ENCODE measurements at places on chromosomes 6 and 20. TPM values are rescaled to one million over a fixed set of nuclear protein-coding genes. Genes with fewer than 3 reads are reported as not detected.

Gene CCN5
- 152 TPM for total RNA-seq

Gene PGC
- total RNA-seq = 1.3 TPM

Gene RRAGD
- total RNA-seq = 17.0 TPM

Gene DNAH8
- 23.7 TPM for total RNA-seq

Gene KHDRBS2
- total RNA-seq = 1.8 TPM

Gene HUS1B
- total RNA-seq = 13.5 TPM

Gene OR12D3
- 0.19 TPM for total RNA-seq

- H3K36me3 ChIP-seq = no peaks in the 10 kb centered on the region
- no peak overlapping the region for H3K27ac ChIP-seq
- DNase-seq = no peak
- no peaks in the 10 kb centered on the region for H3K4me1 ChIP-seq
These were observed 142.3 kb downstream of the LY86 start for GRCh38 chr6:6730831-6731230.

GRCh38 chr6:75794351-75794846 is 45.4 kb downstream of the MYO6 start:
- no peak for DNase-seq
- no peak overlapping the region for H3K27ac ChIP-seq
- H3K4me3 ChIP-seq = no peak overlapping the region
- peaks cover 6% of the 10 kb centered on the region for H3K4me1 ChIP-seq
- H3K27me3 ChIP-seq = no peaks in the 10 kb centered on the region

DNA sequence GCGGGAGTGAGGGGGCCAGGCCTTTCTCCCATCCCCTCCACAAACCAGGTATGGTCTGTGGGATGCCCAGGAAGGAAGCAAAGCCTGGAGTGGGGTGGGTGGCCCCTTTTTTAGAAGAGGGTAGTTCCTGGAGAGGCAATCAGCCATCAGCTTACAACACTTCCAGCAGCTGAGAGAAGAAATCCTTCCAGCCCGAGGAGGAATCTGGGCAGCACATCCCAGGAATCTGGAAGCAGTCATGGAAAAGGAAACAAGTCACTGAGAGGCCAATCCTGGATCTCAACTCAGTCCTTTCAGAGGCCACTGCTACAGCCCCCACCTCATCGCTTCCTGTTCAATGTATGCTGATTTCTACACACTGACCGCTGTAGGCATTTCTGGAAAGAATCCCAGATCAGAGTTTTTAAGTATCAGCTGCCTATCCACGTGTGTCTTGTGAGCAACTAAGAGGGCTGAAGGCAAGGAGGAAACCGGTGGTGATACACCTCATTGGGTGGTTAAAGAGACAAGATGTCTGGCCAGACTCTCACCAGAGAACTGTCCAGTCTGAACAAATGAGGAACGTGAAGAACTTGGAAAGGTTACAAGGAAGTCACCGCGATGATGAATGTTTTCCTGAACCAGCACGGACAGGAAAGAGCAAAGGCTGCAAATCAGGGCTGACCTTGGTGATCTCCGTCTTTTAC is 92.9 kb upstream of the SHLD1 start:
- peak; percentile 27 for DNase-seq
- no peak overlapping the region for H3K27ac ChIP-seq
- H3K27me3 ChIP-seq = no peaks in the 10 kb centered on the region
- no peak overlapping the region for H3K4me3 ChIP-seq

DNA sequence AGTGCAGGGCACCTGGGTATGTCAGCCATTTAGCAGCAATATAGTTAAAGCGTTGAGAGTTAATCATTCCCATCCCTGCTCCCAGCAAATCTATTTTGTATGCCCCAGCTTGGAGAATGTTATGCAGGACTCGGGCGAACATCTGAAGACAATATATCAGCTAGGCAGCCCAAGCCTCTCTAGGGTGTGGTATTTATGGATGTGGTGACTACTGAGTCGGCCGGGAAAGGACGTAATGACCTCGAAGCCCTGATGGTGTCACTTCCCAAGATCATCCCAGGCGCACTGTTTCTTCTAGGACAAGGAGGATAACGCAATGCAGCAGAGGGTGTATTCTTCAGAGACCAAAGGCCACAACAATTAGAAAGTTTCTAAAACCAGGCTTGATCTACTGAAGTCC is 63.6 kb upstream of the FAM184A start:
- H3K36me3 ChIP-seq = no peaks in the 10 kb centered on the region
- no peaks in the 10 kb centered on the region for H3K27me3 ChIP-seq

DNA sequence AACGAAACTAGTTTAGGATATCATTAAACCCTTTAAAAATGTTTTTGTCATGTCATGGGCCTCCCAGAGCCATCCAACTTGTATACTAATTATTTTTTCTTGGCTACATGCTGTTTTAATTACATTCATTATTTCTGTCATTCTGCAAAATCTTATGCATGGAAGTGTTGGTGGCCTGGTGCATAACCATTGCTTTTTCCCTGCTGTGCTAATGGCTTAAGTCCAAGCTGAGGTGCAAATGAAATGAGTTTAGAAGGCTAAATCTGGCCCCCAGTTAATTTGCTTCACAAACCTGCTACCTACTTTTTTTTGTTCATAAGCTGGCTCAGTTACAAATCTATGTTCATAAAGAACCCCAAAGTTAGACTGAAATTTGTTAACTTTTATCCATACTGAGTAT is 1249.9 kb downstream of the EPHA7 start:
- H3K27me3 ChIP-seq = no peaks in the 10 kb centered on the region
- no peaks in the 10 kb centered on the region for H3K4me1 ChIP-seq
- H3K36me3 ChIP-seq = no peaks in the 10 kb centered on the region
- H3K4me3 ChIP-seq = no peak overlapping the region
- H3K27ac ChIP-seq = no peak overlapping the region

DNA sequence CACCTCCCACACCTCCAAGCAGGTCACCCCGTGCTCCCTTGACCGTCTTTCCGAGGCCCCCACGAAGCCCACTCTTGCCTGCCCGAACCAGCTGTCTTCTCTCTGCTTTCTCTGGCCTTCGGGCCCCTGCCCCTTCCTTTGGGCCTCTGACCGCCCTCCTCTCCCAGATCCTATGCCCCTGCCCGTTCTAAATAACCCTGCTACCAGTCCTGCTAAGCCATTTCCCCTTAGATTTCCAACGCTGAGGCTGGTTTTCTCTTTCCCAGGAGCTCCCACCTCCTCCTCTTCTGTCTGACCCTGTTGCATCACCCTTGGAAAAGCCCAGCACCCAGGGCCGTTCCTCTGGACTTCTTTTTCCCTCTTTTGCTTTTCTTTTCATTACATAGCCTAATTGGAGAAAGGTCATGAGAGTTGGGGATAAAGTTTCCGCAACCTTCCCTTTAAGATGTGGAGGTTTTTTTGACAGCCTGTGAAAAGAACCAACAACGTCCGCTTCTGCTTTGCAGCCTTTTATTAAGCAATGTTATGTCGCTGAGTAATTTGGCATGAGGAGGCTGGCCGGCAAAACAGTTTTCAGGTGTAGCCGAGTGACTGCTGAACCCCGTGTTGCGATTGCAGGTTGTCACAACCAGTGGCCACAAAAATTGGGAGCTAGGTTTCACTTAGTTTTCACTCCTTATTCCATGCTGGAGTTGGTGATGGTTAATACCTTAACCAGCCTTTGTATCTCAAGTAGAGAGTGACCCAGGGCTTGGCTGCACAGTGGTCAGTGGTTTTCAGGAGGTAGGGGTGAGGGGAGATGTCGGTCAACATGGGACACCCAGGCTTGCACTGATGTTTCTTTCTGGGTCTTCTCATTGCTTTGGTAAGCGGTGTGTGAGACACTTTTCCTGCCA is 970 bp downstream of the BLTP3A start:
- H3K4me1 ChIP-seq = peaks cover 15% of the 10 kb centered on the region
- H3K36me3 ChIP-seq = no peaks in the 10 kb centered on the region
- peak overlapping the region; percentile 94 for H3K27ac ChIP-seq

DNA sequence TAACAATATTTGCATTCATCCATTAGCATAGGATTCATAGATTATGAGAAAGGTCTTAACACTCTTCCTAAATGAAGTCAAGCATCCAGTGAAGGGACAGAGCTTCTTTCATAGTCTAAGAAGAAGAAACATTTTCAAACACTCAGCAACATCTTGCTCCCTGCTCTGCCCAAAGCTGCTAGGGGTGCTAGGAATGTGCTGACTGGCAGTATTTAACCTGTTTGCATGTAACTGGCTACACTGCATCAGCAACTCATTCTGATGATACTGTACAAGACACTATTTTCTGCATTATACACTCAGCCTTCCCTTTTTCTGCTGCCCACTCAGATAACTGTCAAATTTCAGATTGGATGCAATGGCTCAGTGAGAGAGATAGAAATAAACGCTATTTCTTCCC is 495.1 kb upstream of the ARID1B start:
- no peak overlapping the region for H3K4me3 ChIP-seq
- H3K27me3 ChIP-seq = no peaks in the 10 kb centered on the region
- DNase-seq = no peak
- H3K4me1 ChIP-seq = peaks cover 2% of the 10 kb centered on the region

GRCh38 chr6:15953152-15953880 is 175.6 kb upstream of the MYLIP start:
- H3K4me1 ChIP-seq = peaks cover 7% of the 10 kb centered on the region
- H3K4me3 ChIP-seq = no peak overlapping the region
- H3K27me3 ChIP-seq = no peaks in the 10 kb centered on the region

DNA sequence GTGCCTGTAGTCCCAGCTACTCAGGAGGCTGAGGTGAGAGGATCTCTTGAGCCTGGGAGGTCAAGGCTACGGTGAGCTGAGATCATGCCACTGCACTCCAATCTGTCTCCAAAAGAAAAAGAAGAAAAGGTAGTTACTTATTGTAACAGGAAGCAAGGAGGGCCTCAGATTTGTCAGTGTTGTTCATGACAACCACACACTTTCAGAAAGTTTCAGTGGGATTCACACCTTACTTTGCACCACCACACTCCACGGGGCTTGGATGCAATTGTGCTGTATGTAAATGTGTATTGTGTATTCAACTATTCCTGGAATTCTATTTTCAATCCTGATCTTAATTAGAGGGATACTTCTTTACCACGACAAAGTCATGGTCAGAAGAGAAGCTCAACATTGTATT is 142.6 kb downstream of the ELOVL4 start:
- DNase-seq = no peak
- no peaks in the 10 kb centered on the region for H3K27me3 ChIP-seq
- no peak overlapping the region for H3K4me3 ChIP-seq

- no peaks in the 10 kb centered on the region for H3K36me3 ChIP-seq
- H3K27ac ChIP-seq = no peak overlapping the region
- H3K4me3 ChIP-seq = no peak overlapping the region
- no peak for DNase-seq
- H3K4me1 ChIP-seq = no peaks in the 10 kb centered on the region
These were observed 113.0 kb downstream of the MANEA start for GRCh38 chr6:95690328-95690727.

DNA sequence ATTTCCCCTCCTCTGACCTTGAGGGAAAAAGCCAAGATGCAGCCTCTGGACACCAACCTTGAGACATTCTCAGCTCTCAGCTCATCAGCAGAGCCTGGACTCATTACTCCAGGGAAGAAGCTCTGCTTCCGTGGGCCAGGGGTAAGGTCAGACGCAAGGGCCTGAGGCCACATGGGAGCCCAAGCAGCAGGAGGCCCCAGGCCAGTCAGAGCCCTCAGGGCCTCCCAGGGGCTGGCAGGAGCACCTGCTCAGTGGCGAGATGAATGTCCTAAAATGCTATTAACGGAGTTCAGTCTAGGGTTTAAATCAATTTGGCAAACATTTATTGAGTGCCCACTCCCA is 208.6 kb downstream of the ERMARD start:
- no peaks in the 10 kb centered on the region for H3K36me3 ChIP-seq
- no peak overlapping the region for H3K4me3 ChIP-seq
- H3K27me3 ChIP-seq = no peaks in the 10 kb centered on the region
- H3K4me1 ChIP-seq = no peaks in the 10 kb centered on the region
- no peak for DNase-seq

- H3K4me1 ChIP-seq = no peaks in the 10 kb centered on the region
- DNase-seq = no peak
- H3K36me3 ChIP-seq = no peaks in the 10 kb centered on the region
- H3K27me3 ChIP-seq = no peaks in the 10 kb centered on the region
- no peak overlapping the region for H3K4me3 ChIP-seq
These were observed 558.4 kb upstream of the CDH4 start for GRCh38 chr20:60693496-60694133.

DNA sequence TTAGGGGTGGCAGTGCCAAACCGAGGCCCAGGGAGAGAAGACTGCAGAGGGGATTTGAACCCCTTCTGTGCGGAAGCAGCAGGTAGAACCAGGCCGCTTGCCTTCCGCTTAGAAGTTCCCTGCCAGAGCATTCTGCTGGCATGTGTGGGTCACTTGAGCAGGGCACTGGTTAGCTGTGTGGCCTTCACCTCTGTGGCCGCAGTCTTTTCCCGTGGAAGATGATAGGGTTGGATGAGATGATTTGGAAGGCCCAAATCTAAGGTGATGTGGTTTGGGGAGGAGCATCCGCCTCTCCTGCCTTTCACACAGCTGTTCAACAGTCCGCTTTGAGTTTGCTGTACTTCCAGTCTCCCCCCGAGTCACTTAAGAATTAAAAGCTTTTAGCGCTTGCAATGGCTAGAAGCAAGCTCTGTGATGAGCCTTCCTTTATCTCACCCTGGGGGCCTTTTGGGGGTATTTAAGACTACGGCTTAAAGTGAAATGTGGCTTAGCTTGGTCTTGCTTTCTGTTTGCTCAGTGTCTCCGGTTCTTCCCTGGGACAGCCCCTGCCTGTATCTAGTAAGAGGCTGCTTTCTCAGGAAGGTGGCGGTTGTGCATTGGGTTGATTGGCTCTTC is 743 bp downstream of the CMTR1 start:
- no peaks in the 10 kb centered on the region for H3K27me3 ChIP-seq
- H3K36me3 ChIP-seq = no peaks in the 10 kb centered on the region
- H3K4me3 ChIP-seq = peak overlapping the region; percentile 99
- DNase-seq = peak; percentile 44
- peak overlapping the region; percentile 91 for H3K27ac ChIP-seq
- peaks cover 22% of the 10 kb centered on the region for H3K4me1 ChIP-seq

DNA sequence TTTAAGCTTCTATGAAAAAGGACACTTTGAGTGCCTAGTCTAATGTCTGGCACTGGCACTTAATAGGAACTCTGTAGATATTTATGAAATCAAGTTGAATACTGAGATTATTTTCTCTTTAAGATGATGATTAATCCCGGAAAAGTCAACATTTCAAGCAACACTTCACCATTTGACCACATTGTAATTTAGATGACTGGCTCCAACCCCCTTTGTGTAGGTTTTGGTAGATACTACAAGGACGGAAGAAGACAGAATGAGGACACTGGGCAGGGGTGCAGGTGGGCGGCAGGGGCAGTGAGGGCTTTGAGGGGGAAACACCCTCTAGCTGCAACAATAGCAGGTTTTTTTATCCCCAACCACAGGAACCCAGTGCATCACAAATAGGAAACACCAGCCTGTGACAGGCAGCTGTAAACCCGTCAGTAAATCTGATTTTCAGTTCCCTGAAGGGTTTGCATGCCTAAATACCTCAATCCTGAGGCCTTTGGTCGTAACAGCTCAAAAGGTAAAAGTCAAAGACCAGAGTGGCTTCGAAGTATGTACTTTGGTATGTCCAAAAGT is 4.6 kb downstream of the DTNBP1 start:
- H3K4me1 ChIP-seq = peaks cover 5% of the 10 kb centered on the region
- no peaks in the 10 kb centered on the region for H3K36me3 ChIP-seq
- DNase-seq = no peak
- H3K27ac ChIP-seq = no peak overlapping the region

GRCh38 chr20:48769069-48769983 is 58.5 kb downstream of the PREX1 start:
- no peak overlapping the region for H3K27ac ChIP-seq
- no peaks in the 10 kb centered on the region for H3K36me3 ChIP-seq
- H3K4me3 ChIP-seq = no peak overlapping the region

- H3K4me3 ChIP-seq = no peak overlapping the region
- H3K4me1 ChIP-seq = no peaks in the 10 kb centered on the region
- DNase-seq = no peak
- H3K36me3 ChIP-seq = no peaks in the 10 kb centered on the region
- H3K27me3 ChIP-seq = no peaks in the 10 kb centered on the region
These were observed 109.1 kb downstream of the SASH1 start for GRCh38 chr6:148451690-148452089.
